ENCODE measurements at places on chromosomes 12 and 14.

- DNase-seq, result no peak
These were observed 1.6 kb downstream of the ERC1 start for GRCh38 chr12:992647-993046.

GRCh38 chr14:90903101-90903500 lies 86.9 kb upstream of the TTC7B start:
- DNase-seq, result peak; percentile 55

- DNase-seq, result no peak
These were observed 235.1 kb upstream of the LRIG3 start for GRCh38 chr12:59155448-59155847.

DNA sequence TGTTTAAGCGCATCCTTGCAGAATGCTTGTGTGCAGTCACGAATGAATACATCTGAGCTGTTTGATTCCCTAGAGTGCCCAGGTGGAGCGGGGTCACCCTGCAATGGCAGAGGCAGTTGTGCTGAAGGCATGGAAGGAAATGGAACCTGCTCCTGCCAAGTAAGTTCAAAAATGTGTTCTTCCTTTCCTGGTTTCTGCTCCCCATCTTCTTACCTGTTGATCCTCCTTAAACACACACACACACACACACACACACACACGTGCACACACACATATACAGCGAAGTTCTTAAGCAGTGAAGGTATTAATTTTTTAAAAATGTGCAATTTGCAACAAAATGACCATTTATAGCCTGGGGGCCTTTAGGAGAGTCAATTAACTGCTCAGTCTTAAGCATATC lies 33.3 kb downstream of the STAB2 start:
- DNase-seq, result no peak

DNA sequence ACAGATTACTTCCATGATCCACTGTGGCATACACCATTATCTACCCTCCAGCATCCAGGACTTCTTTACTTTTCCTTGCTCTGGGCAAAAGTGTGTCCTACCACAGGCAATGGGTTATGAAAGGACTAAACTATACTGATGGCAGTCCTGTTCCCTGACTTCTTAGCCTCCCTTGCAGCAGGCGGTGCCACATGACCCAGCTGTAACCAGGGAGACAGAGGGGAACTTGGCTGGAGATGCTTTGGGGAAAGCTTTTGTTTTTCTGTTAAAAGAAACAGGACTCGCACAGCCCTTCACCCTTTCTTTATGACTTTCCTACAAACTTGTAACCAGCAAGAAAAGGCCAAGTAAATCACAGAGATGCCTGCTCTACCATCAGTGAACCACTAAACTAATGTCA lies 394.4 kb downstream of the PCNX1 start:
- DNase-seq, result no peak

DNA sequence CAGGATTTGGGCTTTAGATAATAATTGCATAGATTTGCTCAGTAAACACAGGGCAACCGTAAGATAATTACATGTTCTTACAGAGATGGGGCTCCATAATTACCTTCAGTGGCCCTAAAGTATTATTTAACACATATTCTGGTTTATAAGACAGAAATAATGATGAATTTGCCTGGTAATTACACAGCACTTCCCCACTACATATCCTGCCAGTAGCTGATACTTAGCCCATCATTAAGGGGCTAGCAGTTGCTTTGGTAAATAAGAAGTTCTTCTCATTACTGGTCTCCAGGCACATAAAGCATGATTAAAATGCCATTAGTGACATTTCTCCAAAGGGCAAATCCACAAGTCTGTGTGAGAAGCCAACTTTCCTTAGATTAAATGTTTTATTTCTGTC lies 158.7 kb downstream of the NUAK1 start:
- no peak for DNase-seq

DNA sequence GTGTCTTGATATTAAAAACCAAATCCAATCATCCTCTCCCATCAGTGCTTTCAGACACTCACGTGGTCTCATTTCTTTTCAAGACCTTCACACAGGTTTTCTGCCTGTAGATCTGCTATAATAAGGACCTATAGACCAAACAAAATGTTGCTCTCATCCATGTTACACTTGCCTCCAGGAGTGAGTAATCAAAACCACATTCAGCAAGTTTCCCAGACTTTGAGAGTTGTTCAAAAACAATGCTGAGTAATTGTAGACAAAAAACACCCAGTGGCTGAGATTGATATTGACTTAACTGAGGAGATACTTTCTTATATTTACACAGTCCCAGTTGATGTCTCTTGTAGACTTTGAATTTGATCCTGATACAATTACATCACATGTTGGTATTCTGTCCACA lies 383.1 kb downstream of the TMEM132D start:
- no peak for DNase-seq

DNA sequence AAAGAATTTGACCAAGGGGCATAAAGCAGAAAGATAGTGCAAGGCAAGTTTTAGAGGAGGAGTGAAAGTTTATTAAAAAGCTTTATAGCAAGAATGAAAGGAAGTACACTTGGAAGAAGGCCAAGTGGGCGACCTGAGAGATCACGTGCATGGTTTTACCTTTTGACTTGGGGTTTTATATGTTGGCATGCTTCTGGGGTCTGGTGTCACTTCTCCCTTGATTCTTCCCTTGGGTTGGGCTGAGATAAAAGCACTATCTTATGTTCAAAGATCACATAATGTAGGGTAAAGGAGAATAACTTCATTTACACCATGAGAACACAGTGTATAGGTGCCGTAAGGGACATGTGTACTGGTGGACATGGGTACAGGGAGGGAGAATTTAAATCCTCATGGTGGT lies 17.7 kb upstream of the TMEM30B start:
- no peak for DNase-seq

- DNase-seq, result no peak
These were observed 91.1 kb downstream of the MYF5 start for GRCh38 chr12:80807640-80808288.

GRCh38 chr12:54206791-54207190 lies 18.0 kb upstream of the SMUG1 start:
- no peak for DNase-seq

DNA sequence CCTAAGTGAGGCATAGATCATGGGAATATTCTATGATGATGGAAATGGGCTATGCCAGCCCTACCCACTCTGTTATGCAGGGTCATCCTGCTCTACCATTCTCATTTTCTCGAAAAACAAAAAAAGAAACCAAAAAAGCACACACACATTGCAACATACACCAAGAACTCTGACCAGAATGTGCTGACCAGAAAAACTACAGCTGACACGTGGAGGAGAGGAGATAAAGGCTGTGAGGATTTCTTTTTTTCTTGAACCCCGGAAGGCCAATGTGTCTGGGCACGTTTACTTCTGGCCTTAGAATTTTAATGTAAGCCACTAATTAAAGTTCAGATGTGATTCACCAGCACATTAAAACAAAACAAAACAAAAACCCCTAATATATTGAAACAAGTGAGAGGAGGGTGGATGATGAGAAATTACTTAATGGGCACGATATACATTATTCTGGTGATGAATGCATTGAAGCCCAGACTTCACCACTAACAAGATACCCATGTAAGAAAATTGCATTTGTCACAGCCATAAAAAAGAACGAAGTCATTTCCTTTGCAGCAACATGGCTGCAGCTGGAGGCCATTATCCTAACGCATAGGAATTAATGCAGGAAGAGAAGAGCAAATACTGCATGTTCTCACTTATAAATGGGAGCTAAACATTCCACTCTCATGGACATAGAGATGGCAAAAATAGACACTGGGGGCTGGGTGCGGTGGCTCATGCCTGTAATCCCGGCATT lies 66.3 kb upstream of the PLEKHG3 start:
- DNase-seq, result no peak

DNA sequence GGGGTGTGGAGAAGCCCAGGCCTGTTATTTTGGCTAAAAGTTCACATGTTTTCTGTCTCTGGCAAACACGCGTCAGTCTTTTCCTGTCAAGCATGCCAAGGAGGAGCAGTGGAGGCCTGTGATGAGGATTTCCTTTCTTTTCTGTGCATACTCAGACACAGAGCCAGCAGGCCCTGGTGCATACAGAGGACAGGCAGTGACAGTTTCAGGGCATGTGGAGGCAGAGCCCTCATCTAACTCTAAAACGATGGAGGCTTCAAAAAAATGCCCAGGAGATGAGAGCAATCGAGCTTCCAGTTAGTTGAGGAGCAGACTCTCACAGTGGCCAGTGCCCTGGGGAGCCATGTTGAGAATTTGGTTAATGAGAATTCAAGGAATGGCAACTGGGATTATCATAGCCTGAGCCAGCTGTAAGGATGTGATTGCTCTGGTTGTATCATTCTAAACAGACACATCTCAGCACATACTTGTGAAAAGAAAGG lies 66.5 kb downstream of the TRAFD1 start:
- no peak for DNase-seq

- no peak for DNase-seq
These were observed 140.7 kb upstream of the CDKN3 start for GRCh38 chr14:54256156-54256555.

All from activated CD4-positive, alpha-beta T cell treated with anti-CD3 and anti-CD28 coated beads, Interleukin-2, amount 50 U/mL, for 4 hours (primary cell).